ENCODE measurements at places on chromosomes 3 and 15. TPM values are rescaled to one million over a fixed set of nuclear protein-coding genes. Genes with fewer than 3 reads are reported as not detected.

- DNase-seq = no peak
These were observed 36.4 kb downstream of the SV2B start for GRCh38 chr15:91136386-91136923.

Gene MIX23
- 66.8 TPM for total RNA-seq

DNA sequence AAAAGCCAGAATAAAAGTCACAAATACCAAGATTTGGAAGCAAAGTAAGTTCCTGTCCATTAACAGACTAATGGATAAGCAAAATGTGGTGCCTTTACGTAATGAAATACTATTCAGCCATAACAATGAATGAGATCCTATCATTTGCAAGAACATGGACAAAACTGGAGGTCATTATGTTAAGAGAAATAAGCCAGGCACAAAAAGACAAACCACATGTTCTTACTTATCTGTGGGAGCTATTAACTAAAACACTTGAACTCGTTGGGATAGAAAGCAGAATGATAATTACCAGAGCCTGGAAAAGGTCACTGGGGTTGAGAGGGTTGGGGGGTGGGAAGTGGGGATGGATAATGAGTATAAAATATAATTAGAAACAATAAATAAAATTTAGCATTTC, 1015.9 kb downstream of the OTOL1 start:
- DNase-seq = no peak

Gene PLA1A
- total RNA-seq = 0.20 TPM

GRCh38 chr3:77530870-77531269, 491.0 kb downstream of the ROBO2 start:
- no peak for DNase-seq

Gene PLD1
- 10.9 TPM for total RNA-seq

DNA sequence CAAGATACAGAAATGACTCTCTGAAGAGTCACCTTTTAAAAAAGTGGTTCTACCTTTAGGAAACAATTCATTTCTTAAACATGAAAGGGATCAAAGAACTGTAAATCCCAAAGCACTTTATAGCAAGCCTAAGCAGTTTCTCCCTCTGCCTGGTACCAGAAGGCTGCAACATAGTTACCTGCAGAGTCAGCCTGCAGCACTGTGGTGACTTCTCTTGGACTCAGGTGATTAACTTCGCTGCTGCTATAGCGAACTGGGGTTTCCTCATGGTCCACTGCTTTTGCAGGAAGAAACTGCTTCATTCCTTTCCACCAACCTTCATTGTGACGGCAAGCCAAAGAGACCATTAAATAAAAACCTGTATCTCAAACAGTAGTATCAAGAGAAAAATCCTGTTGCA, 37.3 kb downstream of the ST3GAL6 start:
- DNase-seq = no peak

- no peak for DNase-seq
These were observed 436.1 kb upstream of the WNT5A start for GRCh38 chr3:55923207-55923606.

DNA sequence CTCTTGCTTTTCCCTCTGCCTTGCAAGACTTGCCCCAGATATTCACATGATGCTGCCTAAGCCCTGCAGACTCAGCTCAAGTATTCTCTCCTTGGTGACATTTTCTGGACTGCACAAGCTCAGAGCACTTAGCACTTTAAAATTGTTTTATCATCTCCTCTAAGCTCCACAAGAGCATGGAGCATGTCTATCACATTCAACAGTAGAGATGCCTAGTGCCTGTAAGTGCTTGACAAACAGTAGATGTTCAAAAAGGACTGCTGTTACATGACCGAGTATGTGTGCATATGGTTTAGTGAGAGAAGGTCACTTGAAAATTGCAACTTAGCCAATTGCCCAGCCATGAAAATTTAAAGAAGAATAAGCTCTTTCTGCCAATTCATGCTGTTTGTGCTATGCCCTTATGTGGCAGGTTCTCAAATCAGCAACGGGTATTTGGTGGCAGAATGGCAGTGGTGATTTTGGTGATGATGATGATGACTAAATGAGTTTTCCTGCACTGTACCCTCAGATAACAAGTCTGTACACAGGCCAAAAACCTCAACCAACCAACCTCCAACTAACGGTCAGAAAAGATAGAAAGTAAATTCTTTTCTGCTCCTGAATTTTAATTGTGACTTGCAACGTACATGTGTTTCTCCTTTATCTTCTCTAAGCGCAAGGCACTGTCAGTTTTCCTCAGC, 647.2 kb upstream of the UBE2E2 start:
- no peak for DNase-seq

GRCh38 chr3:165133188-165133899, 55.0 kb upstream of the SI start:
- DNase-seq = no peak

DNA sequence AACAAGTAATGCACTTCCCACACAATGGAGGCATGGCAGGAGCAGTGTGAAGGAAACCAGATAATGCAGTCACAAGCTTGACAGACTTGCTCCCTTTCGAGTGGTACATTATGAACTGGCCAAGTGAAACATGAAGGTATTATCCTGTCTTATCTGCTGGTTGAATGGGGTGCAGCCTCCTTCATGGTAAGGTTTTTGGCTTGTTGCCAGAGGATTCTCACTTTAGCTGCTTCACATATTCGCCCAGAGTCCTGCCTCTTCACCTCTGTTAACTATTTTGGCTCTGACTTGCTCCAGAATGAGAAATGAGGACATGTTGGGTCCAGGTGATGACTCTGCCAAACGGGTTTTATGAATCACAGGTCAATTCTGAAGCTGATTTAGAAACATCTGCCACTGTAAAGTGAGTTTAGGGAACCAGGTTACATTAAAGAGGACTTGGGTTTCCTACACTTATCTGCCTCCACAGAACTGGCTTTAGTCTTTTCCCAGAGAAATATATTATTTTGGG, 19.5 kb upstream of the CCDC39 start:
- no peak for DNase-seq

Gene AQP9
- total RNA-seq = not detected

GRCh38 chr3:193852901-193853300, 259.9 kb downstream of the OPA1 start:
- DNase-seq = peak; percentile 53

Gene SUCLG2
- total RNA-seq = 58.6 TPM

DNA sequence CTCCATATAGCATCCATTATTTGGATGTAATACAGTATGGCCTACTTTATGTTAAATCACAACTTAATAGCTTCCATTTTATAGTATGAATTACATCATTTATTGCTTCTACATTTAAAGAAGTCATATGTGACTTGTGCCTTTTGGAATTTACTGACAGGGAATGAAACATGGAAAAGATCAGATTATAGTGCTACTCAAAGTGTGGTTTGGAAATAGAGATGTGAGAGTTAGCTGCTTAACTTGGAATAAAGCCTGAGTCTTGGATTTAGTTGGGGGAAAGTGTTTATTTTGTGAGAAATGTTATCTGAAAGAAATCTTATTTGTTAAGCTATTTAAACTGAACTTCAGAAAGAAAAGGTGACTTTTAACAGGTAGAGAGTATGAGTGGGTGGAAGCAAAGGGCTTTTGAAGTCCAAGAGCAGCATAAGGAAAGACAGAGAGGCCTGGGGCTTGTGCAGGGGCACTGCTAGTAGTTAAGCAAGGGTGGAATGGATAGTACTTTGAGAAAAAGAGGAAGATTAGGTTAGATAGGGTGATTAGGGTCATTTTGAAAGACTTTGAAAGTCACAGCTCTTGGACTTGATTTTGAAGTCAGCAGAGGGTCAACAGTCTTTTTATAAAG, 60.5 kb downstream of the SLMAP start:
- no peak for DNase-seq

Gene SCN11A
- not detected for total RNA-seq

GRCh38 chr3:192826214-192827006, 91.2 kb downstream of the MB21D2 start:
- DNase-seq = no peak

DNA sequence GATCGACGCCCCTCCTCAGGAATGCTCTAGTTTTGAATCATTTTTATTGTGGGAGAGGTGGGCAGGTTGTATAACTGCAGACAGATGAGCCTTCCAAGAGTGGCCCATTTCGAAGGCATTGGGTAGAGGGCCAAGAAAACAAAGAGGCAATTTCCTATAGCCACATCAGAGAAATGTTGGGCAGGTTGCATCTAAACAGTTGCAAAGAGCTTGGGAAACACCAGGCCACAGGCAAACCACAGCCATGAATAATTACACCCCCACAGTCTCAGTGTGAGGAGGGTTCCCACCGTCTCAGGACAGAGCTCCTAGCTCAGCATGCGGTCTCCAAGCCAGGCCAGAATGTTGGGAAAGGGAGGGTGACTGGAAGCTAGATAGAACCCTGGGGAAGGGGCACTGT, 257.3 kb downstream of the ABHD5 start:
- DNase-seq = peak; percentile 63

Gene CHL1
- 0.10 TPM for total RNA-seq

GRCh38 chr3:15795651-15796308, 2.0 kb downstream of the ANKRD28 start:
- DNase-seq = peak; percentile 70

DNA sequence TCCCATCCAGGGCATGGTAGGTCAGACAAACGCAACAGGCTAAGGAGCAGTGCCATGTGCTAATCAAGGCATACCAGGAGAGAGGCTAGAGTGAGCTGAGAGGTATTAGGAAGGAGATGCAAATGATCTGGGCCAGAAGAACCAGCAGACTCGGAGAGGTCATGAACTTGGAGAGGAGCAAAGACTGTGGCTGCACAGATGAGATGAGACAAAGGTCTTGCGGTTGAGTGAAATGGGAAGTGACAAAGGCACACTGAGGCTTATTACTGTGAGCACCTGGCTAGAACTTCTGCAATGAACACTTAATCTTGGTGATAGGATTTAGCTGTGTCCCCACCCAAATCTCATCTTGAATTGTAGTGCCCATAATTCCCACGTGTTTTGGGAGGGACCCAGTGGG, 380.2 kb downstream of the ULK4 start:
- no peak for DNase-seq

Gene FOXB1
- not detected for total RNA-seq

DNA sequence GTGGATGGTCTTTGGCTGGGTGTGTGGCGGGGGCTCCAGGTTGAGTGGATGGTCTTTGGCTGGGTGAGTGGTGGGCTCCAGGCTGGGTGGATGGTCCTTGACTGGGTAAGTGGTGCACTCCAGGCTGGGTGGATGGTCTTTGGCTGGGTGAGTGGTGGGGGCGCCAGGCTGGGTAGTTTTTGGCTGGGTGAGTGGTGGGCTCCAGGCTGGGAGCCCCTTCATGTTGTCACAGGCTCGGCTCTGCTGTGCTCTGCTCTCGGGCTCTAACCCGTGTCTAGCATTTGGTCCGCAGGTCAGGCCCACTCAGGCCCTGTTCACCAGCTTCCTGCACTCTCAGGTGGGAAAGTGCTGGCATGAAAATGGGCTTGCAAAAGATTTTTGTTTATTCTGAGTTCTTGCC, 25.1 kb downstream of the CD276 start:
- no peak for DNase-seq

Gene PLSCR2
- not detected for total RNA-seq

Gene LINGO1
- total RNA-seq = not detected

- no peak for DNase-seq
These were observed 82.1 kb downstream of the SMAD3 start for GRCh38 chr15:67147396-67147949.

DNA sequence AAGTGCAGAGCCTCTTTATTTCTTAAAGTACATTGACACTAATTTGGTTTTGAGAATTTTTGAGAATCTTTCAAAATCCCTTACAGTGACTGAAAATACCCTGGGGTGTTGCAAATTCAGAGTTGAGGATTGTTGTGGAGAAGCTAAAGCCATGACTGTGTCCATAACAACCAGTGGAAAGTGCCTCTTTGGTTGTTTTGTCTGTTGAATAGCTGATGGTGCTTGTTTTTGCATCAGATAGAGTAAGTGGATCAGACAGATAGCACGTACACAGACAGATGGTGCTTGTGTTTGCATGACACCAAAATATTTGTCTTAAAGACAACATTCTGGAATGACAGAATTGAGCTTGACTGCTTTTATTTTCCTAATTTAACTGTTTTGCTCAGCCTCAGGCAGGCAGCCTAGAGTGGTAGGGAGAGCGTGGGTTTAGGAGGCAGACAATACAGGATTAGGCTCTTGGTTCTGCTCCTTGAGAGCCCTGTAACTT, 265.0 kb downstream of the IL20RB start:
- DNase-seq = no peak

- DNase-seq = peak; percentile 42
These were observed 11.1 kb upstream of the CHRNB4 start for GRCh38 chr15:78651930-78652615.

- DNase-seq = peak; percentile 87
These were observed 17.6 kb downstream of the C15orf62 start for GRCh38 chr15:40787344-40787841.

DNA sequence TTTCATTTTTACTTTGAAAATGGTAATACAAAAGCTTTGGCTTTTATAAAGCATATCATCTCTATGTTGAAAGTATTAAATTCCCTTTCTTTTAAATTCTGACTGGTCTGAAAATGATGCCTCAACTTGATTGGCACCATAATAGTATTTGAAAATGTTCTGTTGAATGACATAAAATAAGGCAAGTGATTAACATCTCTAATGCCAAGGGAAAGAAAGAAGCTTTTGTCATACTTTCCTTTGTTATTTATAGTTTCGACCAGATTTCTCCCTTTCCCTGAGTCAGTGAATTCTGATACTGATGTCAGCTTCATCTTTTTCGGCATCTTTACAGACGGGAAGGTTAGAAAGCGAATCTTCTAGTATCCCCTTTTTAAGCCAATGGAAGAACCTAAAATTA, 3.4 kb upstream of the AP4E1 start:
- DNase-seq = no peak

- DNase-seq = peak; percentile 39
These were observed 62.3 kb upstream of the PLSCR4 start for GRCh38 chr3:146313031-146313745.

Gene NME9
- total RNA-seq = not detected

GRCh38 chr3:52383446-52383845, 61.5 kb downstream of the SEMA3G start:
- no peak for DNase-seq

Gene TMEM212
- total RNA-seq = not detected

DNA sequence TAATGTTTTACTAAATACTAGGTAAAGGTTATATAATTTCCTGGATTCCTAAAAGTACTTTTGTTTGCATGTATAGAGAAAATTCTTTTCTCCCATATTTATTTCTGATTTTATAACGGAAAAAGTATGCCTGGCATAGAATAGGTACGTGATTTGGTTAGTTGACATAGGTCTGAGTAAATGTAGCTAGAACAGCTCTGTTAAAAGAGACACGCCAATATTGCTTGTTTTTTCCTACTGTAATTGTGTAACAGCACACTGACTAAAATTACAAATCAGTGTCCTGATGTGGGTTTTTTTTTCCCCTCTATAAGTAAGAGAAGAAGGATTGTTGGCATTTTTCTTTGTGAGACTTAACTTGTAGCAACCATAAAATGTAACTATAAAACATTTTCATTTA, 26.7 kb downstream of the KLHL24 start:
- no peak for DNase-seq
